MCF 10A (cell line): ENCODE measurements at places on chromosomes 7 and 10. TPM values are rescaled to one million over a fixed set of nuclear protein-coding genes. Genes with fewer than 3 reads are reported as not detected.
A peak's percentile ranks its signal among the peaks of the same experiment; 100 is the strongest.

GRCh38 chr10:14613588-14613920, 161.1 kb downstream of the FAM107B start:
- H3K27ac ChIP-seq, result no peak overlapping the region
- no peak for DNase-seq
- peaks cover 12% of the 10 kb centered on the region for H3K4me1 ChIP-seq
- H3K36me3 ChIP-seq, result no peaks in the 10 kb centered on the region
- H3K27me3 ChIP-seq, result no peaks in the 10 kb centered on the region
- no peak overlapping the region for H3K4me3 ChIP-seq

DNA sequence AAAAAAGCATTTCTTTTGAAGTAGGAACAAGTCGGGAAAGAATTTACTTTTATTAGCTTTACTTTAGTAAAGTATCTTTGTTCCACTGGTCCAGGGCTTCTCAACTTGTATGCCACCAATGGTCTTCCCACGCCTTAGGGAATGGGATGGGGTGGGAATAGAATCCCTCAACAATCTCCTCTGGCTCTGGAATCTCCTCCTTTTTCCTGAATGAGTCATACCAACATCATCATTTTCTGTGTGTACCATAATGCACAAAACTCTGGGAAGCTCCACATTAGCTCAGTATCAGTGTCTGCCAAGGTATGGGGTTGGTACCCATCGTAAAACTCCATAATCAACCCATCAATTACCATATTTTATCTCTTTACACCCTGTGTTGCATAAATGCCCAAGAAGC, 159.4 kb upstream of the BMPER start:
- no peaks in the 10 kb centered on the region for H3K27me3 ChIP-seq
- DNase-seq, result peak; percentile 57
- peaks cover 5% of the 10 kb centered on the region for H3K36me3 ChIP-seq
- H3K4me3 ChIP-seq, result no peak overlapping the region
- peaks cover 23% of the 10 kb centered on the region for H3K4me1 ChIP-seq

GRCh38 chr7:7792056-7792455, 73.6 kb upstream of the RPA3 start:
- no peak for DNase-seq
- H3K4me1 ChIP-seq, result no peaks in the 10 kb centered on the region
- H3K27me3 ChIP-seq, result no peaks in the 10 kb centered on the region
- no peak overlapping the region for H3K4me3 ChIP-seq
- H3K36me3 ChIP-seq, result no peaks in the 10 kb centered on the region
- H3K27ac ChIP-seq, result no peak overlapping the region

C7orf57 gene
- 0.37 and 0.52 TPM in 2 replicates for total RNA-seq

- no peaks in the 10 kb centered on the region for H3K36me3 ChIP-seq
- no peak overlapping the region for H3K27ac ChIP-seq
- H3K27me3 ChIP-seq, result no peaks in the 10 kb centered on the region
- H3K4me3 ChIP-seq, result no peak overlapping the region
These were observed 156.3 kb downstream of the RTKN2 start for GRCh38 chr10:62112300-62112699.

ZCCHC24 gene
- total RNA-seq, result 2.8 and 3.1 TPM in 2 replicates

DNA sequence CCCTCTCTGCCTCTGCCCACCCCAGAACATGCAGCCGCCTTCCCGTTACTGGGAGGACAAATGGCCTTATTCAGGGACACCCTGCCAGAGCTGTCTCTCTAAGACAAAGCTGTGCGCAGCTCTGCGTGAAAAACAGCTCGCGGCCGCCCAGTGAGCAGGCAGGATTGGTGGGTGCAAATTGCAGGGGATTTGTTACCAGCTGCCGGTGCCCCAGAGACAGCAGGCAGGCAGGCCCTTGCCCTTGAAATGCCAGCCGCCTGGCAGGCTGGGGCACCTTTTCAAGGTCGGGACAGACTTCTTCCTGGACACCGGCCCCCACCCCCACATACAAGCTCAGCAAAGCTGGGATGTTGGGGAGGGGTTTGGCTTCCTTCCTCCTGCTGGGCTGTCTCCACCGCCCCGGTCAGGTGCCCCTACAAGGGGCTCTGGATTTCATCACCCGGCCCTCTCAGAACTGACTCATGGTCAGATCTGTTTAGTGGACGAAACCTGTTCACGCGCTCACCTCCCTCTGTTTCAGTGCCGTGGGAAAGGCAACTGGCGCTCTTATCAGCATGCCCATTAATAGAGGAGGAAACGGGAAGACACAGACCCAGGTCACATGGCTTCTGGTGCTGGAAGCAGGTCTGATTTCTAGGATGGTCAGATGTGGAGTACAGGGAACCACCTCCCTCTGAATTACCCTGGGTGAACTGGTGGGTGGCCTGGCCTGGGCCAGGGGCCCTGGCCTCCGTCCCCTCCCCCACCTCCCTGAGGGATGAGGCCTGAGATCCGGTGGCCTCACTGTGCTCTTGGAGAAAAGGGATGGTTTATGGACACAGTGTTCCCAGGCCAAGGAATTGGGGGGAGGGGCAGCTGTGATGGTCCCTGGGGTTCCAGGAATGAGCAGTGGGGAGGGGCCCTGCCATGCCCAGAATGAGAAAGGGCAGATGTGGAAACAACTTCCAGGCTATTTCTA, 123.9 kb upstream of the PPIF start:
- peaks cover 19% of the 10 kb centered on the region for H3K36me3 ChIP-seq
- DNase-seq, result no peak
- H3K27ac ChIP-seq, result no peak overlapping the region
- no peaks in the 10 kb centered on the region for H3K4me1 ChIP-seq
- no peak overlapping the region for H3K4me3 ChIP-seq
- H3K27me3 ChIP-seq, result no peaks in the 10 kb centered on the region

DNA sequence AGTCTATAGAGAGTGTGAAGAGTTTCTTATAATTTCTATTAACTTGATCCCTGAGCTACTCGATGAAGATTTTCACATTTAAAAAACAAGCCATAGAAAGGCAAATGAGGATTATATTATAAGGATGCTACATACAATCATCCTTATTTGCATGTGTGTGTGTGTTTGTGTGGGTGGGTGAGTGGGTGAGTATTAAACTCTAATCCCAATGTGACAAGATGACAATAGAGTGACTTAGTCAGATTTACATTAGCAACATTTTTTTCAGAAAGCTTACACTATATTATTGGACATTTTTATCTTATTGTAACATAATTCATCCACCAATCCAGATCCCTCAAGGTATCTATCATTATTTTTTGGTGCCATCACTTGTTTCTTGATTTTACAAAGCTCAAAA, 331.7 kb downstream of the SORCS1 start:
- DNase-seq, result no peak
- no peak overlapping the region for H3K4me3 ChIP-seq
- no peaks in the 10 kb centered on the region for H3K27me3 ChIP-seq
- no peak overlapping the region for H3K27ac ChIP-seq

- H3K4me1 ChIP-seq, result peaks cover 18% of the 10 kb centered on the region
- peak; percentile 62 for DNase-seq
- peaks cover 4% of the 10 kb centered on the region for H3K36me3 ChIP-seq
- peak within 1 kb of the TSS; percentile 88 for H3K27ac ChIP-seq
These were observed at the start of gene CRPPA for GRCh38 chr7:16421333-16422102. Gene CRPPA (minus strand): TSS chr7:16421538. CDS start chr7:16421322, 216 bp downstream.

DNA sequence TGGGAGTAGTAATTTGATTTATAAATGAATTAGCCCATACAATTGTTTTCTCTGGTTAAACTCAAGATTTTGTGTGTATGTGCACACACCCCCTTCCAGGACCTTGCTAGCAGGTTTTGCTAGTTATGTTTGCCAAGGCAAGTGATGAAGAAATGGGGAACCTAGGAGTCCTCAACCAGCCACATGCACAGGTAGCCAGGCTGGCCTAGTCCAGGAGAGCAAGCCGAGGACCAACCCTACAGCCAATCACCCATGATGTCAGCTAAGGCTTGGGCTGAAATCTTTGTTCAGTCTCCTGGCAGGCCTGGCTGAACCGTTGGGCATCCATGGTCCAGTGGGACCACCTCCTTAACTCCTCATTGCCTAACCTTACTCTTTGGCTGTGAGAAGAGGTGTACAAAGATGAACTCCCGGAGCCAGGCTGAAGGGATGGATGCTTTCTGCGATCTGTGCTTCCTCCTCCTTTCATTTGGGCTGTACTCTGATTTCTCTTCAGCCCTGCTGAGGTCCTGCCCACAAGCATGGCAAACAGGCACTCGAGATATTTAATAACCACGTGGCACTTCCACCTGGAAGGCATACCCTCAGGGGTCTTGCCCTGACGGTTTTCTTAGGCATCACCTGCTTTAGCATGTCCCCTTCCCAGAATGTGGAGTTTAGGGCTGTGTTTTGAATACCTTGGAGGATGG, 22.1 kb downstream of the HNRNPA2B1 start:
- peaks cover 15% of the 10 kb centered on the region for H3K36me3 ChIP-seq
- peak; percentile 34 for DNase-seq
- H3K4me3 ChIP-seq, result no peak overlapping the region
- no peak overlapping the region for H3K27ac ChIP-seq
- H3K4me1 ChIP-seq, result peaks cover 6% of the 10 kb centered on the region

- DNase-seq, result no peak
- H3K4me1 ChIP-seq, result no peaks in the 10 kb centered on the region
- no peak overlapping the region for H3K4me3 ChIP-seq
- H3K36me3 ChIP-seq, result no peaks in the 10 kb centered on the region
These were observed 87.5 kb upstream of the NMT2 start for GRCh38 chr10:15255961-15256360.

PHF14 gene
- 25.3 and 39.6 TPM in 2 replicates for total RNA-seq

GRCh38 chr10:6173203-6173602, 29.5 kb upstream of the PFKFB3 start:
- H3K27me3 ChIP-seq, result no peaks in the 10 kb centered on the region
- peaks cover 21% of the 10 kb centered on the region for H3K4me1 ChIP-seq
- DNase-seq, result no peak
- no peak overlapping the region for H3K4me3 ChIP-seq

SH2D4B gene
- total RNA-seq, result not detected in 2 replicates

GRCh38 chr10:60000747-60001146, 94.4 kb upstream of the CCDC6 start:
- no peak overlapping the region for H3K27ac ChIP-seq
- H3K27me3 ChIP-seq, result no peaks in the 10 kb centered on the region
- H3K4me3 ChIP-seq, result no peak overlapping the region
- no peaks in the 10 kb centered on the region for H3K36me3 ChIP-seq

- H3K4me1 ChIP-seq, result no peaks in the 10 kb centered on the region
- H3K36me3 ChIP-seq, result no peaks in the 10 kb centered on the region
- H3K27ac ChIP-seq, result no peak overlapping the region
- peaks cover 51% of the 10 kb centered on the region for H3K27me3 ChIP-seq
- H3K4me3 ChIP-seq, result no peak overlapping the region
- DNase-seq, result no peak
These were observed 180.3 kb upstream of the MKI67 start for GRCh38 chr10:128306535-128306934.

GRCh38 chr7:37284805-37285231, 163.8 kb downstream of the ELMO1 start:
- peak; percentile 51 for DNase-seq
- H3K27ac ChIP-seq, result no peak overlapping the region
- H3K4me1 ChIP-seq, result peaks cover 6% of the 10 kb centered on the region

GRCh38 chr10:119474606-119475005, 67.9 kb downstream of the RGS10 start:
- no peak overlapping the region for H3K4me3 ChIP-seq
- no peaks in the 10 kb centered on the region for H3K4me1 ChIP-seq
- no peak overlapping the region for H3K27ac ChIP-seq
- DNase-seq, result no peak
- no peaks in the 10 kb centered on the region for H3K36me3 ChIP-seq
- H3K27me3 ChIP-seq, result peaks cover 96% of the 10 kb centered on the region

FAM241B gene
- 7.5 and 11.0 TPM in 2 replicates for total RNA-seq

PARG gene
- total RNA-seq, result 29.2 and 36.2 TPM in 2 replicates

DNA sequence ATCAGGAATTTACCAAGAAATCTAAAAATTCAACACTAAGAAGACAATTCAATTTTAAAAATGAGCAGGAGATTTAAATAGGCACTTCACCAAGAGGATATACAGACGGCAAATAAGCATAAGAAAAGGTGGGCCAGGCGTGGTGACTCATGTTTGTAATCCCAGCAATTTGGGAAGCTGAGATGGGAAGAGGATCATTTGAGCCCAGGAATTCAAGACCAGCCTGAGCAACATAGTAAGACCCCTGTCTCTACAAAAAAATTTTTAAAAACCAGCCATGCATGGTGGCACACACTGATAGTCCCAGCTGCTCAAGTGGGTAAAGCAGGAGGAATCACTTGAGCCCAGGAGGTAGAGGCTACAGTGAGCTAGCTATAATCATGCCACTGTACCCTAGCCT, 3.5 kb upstream of the AKR1D1 start:
- no peak overlapping the region for H3K27ac ChIP-seq
- H3K4me1 ChIP-seq, result peaks cover 5% of the 10 kb centered on the region
- H3K4me3 ChIP-seq, result no peak overlapping the region
